ENCODE measurements at places on chromosomes 7 and 10.

- DNase-seq: no peak
These were observed 1061.2 kb downstream of the KCNMA1 start for GRCh38 chr10:76576276-76576962.

- no peak for DNase-seq
These were observed 78.2 kb downstream of the FAM53B start for GRCh38 chr10:124665980-124666379.

- no peak for DNase-seq
These were observed 613.5 kb downstream of the PTPRN2 start for GRCh38 chr7:157973971-157974677.

DNA sequence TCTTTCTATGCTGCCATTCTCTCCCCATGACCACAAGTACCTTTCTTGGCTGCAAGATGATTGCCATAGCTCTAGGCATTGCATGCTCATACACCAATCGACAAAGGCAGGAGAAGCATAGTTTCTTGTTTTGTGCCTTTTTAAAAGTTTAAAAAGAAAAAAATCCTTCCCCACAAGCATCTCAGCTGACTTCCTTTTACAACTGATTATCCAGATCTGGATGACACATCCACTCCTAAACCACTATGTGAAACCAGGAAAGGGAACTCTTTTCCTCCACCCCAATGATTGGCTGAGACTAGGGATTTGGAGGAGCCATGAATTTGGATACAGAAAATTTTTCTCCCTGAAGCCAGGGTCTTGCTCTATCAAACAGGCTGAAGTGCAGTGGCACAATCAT is 14.5 kb upstream of the LRRC4 start:
- DNase-seq: no peak

DNA sequence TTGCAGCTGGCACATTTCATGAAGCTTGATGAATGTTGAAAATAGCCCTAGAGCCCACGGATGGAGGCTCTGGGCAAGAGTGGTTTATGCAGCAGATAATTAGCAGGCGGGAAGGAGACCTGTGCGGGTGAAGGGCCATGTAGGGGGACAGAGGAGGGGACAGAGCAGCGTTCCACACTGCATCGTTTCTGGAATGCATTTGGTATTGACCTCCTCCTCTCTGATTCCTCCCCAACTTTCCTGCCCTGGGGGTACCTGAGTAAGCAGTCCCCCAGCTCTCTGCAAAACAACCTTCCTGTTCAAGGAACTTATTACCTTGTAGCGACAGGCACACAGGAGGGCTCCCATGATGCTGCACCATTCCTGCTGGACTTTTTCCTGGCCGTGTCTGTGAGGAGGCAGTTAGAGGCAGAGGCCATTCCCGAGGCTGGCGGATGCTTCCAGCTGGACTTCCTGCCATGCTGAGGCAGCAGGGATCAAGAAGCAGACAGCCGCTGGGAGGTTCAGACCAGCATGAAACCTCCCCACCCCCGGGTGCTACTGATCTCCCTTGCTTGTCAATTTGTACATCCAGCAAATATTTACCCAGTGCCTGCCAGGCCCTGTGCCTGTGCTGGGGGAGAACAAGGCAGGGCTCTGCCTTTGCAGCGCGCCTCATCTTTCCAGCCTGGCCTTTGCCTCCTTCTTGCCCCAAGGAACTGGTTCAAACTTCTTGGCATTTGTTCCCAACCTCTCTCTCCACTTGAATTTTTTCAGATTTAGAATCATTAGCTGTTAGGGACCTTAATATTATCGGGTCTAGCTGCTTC is 28.7 kb downstream of the SLC29A3 start:
- DNase-seq: no peak

DNA sequence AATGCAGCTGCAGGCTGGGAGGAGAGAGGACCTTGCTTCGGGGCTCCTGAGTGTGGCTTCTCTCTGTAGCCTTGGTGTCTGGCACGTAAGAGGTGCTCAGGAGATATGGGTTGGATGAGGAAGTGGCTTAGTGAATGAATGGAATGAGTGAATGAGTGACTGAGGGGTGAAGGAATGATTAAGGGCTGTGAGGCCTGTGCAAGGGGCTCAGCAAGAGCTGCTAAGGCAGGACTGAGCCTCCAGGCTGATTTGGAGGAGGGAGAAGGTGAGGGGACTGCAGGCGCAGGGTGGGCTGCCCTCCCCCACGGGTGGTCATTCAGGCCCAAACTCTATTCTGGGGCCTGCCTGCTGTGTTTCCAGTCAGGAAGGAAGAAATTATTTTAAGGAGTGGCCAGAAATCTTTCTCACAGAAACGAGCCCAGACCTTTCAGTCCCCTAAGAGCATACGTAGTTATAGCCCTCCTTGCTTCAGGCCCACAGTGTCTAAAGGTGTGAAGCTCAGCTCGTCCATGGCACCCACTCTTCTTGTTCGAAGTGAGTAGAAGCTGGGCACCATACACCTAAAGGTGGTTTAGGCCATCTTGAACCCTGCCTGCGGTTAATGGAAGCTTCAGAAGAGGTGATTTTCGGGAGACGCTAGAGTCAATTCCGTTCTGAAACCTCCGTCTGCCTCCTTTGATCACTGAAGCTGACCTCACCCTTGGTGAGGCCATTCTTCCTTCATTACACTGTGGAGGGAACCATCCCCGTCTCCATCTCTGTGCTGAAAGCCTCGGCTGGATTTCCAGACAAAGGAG is 49.5 kb upstream of the SAMD8 start:
- no peak for DNase-seq

- no peak for DNase-seq
These were observed 113.7 kb downstream of the ARL4A start for GRCh38 chr7:12801107-12801506.

- no peak for DNase-seq
These were observed 73.1 kb upstream of the RPA3 start for GRCh38 chr7:7791523-7791922.

DNA sequence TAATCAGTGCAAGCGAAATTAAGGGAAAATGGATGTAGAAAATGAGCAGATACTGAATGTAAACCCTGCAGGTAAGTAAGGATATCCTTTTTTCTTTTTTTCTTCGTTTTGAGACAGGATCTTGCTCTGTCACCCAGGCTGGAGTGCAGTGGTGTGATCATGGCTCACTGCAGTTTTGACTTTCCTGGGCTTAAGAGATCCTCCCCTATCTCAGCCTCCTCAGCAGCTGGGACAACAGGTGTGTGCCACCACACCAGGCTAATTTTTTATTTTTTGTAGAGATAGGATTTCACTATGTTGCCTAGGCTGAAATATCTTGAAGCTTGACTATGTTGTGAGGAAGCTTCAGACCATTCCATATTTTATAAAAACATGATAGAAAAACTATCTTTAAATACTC is 4.3 kb downstream of the PDCD4 start:
- no peak for DNase-seq

DNA sequence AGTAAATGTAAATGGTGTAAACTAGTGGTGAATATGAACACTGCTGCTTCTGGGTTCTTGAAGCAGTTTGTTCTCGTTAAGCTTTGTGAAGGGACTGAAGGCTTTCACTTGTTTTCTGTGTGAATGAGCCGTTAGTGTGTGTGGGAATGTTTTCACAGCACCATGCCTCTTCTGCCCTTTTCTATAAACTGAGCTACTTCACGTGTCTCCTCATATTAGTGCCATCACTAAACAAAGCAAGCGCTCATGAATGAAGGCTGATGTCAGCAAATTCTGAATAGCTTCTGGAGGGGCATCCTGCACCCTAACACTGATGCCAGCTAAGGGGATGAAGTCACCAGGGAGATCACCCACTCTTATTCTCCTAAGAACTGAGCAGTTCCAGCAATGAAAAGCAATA is 205.6 kb upstream of the ETV1 start:
- no peak for DNase-seq

- no peak for DNase-seq
These were observed 12.5 kb downstream of the TMEM72 start for GRCh38 chr10:44923611-44924010.
